ENCODE measurements at places on chromosomes 1 and 21. TPM values are rescaled to one million over a fixed set of nuclear protein-coding genes. Genes with fewer than 3 reads are reported as not detected.

DNA sequence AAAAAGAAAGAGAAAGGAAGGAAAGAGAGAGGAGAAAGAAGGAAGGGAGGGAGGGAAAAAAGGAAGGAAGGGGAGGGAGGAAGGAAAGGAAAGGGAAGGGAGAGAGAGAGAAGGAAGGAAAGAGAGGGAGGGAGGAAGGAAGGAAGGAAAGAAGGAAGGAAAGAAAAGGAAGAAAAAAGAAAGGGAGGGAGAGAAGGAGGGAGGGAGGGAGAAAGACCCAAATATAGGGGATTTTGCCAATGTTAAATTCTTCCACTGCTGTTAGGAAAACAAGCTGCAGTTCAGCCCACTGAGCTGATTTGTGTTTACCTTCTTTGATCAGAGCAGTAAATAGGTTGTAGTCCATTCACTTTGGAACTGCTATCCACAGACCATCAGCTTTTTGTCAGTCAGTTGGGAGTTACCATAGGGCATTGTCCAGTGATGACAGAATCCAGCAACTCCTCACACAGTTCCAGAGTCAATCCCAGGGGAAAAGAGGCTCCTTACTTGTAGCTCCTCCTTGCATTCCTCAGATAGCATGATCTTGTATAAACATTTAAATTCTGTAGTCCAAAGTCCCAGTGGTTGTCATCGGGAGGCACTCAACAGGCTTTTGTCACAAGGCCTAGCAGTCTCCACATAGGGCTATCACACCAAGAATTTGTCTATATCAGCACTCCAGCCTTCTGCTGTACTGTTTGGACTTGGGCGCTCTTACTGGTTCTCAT lies 13.5 kb upstream of the PPP1R8 start:
- no peak overlapping the region for H3K4me3 ChIP-seq
- H3K27ac ChIP-seq: no peak overlapping the region
- H3K36me3 ChIP-seq: no peaks in the 10 kb centered on the region

DNA sequence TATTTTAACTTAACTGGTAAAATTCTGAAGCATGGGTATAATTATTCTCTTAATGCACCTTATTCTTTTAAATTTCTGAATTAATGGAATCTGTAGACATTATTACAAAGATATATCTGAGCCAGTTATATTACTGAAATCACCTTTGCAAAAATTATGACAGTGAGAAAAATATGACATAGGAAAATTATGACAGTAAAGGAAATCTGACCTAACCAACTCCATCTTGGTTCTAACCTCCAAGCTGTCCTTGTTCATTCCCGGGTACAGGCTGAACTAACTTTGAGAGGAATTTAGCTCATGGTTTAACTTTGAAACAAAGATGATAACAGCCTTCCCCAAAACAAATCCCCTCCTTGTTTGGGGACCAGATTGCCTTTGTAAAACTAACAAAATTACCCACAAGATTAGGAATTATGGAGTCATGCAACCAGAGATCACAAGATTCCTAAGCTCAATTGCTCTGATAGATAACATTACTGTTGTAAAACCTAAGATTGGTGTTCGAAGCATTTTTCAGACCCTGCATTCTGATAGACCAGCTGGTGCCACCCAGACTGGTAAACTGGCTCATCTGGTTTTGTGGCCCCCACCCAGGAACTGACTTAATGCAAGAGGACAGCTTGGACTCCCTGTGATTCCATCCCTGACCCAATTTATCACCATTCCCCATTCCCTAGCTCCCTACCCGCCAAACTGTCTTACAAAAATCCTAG lies 9.4 kb upstream of the CD55 start:
- no peaks in the 10 kb centered on the region for H3K36me3 ChIP-seq
- no peak overlapping the region for H3K4me3 ChIP-seq
- no peaks in the 10 kb centered on the region for H3K27me3 ChIP-seq

- H3K4me1 ChIP-seq: peaks cover 1% of the 10 kb centered on the region
- DNase-seq: no peak
- H3K36me3 ChIP-seq: no peaks in the 10 kb centered on the region
Observed at GRCh38 chr1:78104322-78104721, 58.6 kb downstream of the GIPC2 start.

DNA sequence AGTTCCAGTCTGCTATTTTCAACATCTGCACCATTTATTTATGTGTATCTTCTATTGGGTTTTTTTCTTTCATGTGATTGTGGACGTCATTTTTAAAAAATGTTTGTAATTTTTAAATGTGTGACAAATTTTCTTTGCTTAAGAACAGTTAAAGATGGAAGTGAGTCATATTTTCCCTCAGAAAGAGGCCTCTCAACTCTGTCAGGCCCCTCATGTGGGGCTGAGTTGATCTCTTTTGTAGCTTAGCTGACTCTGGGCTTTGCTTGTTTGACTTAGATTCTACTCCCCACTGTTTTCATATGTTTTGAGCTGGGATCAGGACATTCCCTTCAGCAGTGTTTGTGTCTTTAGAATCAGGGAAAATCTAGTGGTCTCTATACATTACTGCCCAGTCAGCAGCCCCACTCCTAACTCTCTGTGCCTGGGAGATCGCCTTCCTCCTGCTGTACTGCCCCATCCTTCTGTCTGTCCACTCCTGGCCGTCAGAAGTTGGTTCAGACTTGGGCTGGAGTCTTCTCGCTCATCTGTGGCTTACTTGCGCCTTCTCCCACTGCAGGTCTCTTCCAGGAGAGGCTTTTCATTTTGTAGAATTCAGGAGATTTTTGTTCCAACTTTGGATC lies 137.4 kb downstream of the DYRK1A start:
- DNase-seq: no peak
- H3K4me1 ChIP-seq: no peaks in the 10 kb centered on the region
- H3K4me3 ChIP-seq: no peak overlapping the region

GRCh38 chr1:27623327-27624212 lies 11.4 kb downstream of the FGR start:
- no peaks in the 10 kb centered on the region for H3K27me3 ChIP-seq
- no peak overlapping the region for H3K4me3 ChIP-seq
- no peaks in the 10 kb centered on the region for H3K36me3 ChIP-seq
- no peak for DNase-seq

GRCh38 chr1:43925846-43926245 lies 7.8 kb upstream of the ARTN start:
- H3K27ac ChIP-seq: no peak overlapping the region
- H3K27me3 ChIP-seq: no peaks in the 10 kb centered on the region
- H3K4me1 ChIP-seq: no peaks in the 10 kb centered on the region
- no peak overlapping the region for H3K4me3 ChIP-seq
- H3K36me3 ChIP-seq: no peaks in the 10 kb centered on the region

DNA sequence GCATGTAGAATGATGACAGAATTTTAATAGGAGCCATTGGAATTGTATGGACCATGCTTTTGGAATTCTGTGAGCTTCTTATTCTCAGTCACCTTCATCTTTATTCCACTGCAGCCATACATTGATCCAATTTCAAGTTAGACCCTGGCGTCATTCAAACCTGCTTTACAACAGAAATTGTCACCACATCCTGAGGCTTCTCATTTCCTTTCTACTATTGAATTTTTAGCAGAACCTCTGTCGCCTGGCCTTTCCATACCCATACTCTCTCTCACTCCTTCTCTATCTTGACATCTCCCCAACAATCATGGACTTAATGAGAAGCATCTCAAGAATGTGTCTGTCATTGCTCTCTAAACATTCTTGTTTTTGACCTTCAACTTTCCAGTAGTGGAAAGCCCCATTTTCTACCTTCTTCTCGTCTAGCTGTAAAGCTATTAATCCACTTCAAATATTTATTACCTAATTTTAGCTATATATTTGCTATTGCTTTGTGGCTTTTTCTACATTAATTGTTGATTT lies 74.1 kb downstream of the CRB1 start:
- no peak for DNase-seq
- H3K4me1 ChIP-seq: peaks cover 2% of the 10 kb centered on the region
- H3K36me3 ChIP-seq: no peaks in the 10 kb centered on the region
- no peak overlapping the region for H3K4me3 ChIP-seq

DNA sequence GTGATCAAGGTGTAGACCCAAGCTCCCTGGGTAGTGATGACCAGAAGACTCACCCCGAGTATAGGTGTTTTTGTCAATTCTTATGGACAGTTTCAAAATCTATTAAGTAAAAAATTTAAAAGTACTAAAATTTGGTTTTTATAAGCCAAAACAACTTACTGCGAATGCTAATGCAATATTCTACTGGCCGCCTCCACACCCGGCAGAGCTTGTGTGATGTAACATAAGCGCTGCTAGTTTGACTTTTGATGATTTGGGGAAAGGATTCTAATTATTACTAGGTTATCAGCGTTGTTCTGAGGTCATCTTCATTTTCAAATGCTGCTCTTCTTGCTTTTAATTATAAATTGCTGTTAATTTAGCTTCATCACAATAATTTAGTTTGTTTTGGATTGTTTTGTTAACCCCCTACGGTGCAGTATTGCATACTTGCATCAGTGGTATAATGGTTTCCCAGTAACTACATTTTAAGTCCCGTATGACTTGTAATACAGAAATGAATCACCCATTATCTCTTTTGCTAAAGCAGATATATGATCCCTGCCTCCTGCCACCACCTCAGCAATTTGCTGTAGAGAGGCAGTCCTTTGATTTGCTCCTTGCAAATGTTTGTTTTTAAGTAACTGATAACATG lies 178.0 kb downstream of the SDCCAG8 start:
- no peaks in the 10 kb centered on the region for H3K27me3 ChIP-seq
- no peak for DNase-seq
- H3K36me3 ChIP-seq: no peaks in the 10 kb centered on the region

The KCNJ9 gene
- total RNA-seq: not detected

The LCE1C gene
- not detected for total RNA-seq

The MIS18A gene
- total RNA-seq: 10.1 TPM

The FBLIM1 gene
- total RNA-seq: 41.4 TPM

The SLC30A10 gene
- 1.1 TPM for total RNA-seq

The TESK2 gene
- 8.3 TPM for total RNA-seq

Data from ovary (tissue), 10 donors.